ENCODE measurements at places on chromosomes 3 and 15.

- DNase-seq = no peak
These were observed 12.6 kb downstream of the CD86 start for GRCh38 chr3:122067588-122068240.

GRCh38 chr15:43237842-43238470 lies 17.1 kb upstream of the EPB42 start:
- no peak for DNase-seq

GRCh38 chr3:157327018-157327417 lies 109.6 kb upstream of the PTX3 start:
- DNase-seq = no peak

GRCh38 chr3:158908187-158908734 lies 106.4 kb downstream of the MFSD1 start:
- DNase-seq = no peak

- no peak for DNase-seq
These were observed 7.0 kb downstream of the PAK6 start for GRCh38 chr15:40245666-40246450.

- no peak for DNase-seq
These were observed 34.2 kb upstream of the B3GNT5 start for GRCh38 chr3:183218826-183219225.

- no peak for DNase-seq
These were observed 401.8 kb downstream of the SHQ1 start for GRCh38 chr3:72446218-72447058.

- DNase-seq = no peak
These were observed 117.7 kb upstream of the FOXB1 start for GRCh38 chr15:59886441-59886840.

GRCh38 chr3:16109929-16110328 lies 64.6 kb upstream of the GALNT15 start:
- DNase-seq = no peak

GRCh38 chr3:146152834-146153233 lies 8.2 kb downstream of the PLOD2 start:
- no peak for DNase-seq

- no peak for DNase-seq
These were observed 29.7 kb downstream of the DNASE1L3 start for GRCh38 chr3:58180940-58181587.

- no peak for DNase-seq
These were observed 57.5 kb upstream of the TMCO5A start for GRCh38 chr15:37876900-37877299.

- DNase-seq = no peak
These were observed 135.6 kb downstream of the ADAMTS9 start for GRCh38 chr3:64552160-64552559.

- no peak for DNase-seq
These were observed 51.6 kb upstream of the ARL6 start for GRCh38 chr3:97712919-97713318.

GRCh38 chr3:150251187-150252062 lies 156.7 kb upstream of the TSC22D2 start:
- DNase-seq = no peak

DNA sequence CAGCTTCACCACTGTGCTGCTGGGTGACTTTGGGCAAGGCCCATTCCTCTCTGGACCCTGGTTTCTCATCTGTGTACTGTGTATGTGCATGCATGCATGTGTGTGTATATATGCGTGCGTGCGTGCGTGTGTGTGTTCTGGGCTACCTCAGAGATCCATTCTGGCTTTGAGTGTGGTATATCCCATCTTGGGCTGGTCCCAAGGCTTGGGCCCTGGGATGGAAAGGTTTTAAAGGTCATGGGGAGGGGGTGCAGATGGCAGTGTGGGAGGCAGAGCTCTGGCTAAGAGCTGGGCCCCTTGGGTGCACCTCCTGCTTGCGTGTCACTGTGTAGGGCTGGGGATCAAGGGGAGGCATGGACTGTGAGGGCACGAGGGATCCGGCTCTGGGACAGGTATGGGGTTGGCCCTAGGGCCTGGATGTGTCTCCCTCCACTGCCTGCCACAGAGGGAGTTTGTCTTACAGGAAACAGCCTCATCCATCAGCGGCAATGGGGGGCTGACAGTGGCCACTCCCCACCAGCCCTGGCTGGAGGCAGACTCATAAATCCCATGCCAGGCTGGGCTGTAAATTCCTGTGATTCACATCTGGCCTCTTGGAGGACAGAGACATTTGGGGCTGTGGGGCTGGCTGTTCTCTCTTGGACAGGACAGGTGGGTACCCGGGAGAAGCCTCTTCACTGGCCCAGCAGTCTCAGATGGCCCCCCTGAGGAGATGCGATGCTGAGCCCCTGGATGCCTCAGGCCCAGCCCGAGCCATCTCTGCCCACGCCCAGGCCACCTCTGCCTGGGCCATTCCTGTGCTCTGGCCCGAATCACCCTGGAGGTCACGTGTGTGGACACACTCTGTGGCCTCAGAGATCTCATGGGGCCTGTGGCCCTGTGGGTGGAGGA lies 21.4 kb upstream of the CSPG4 start:
- no peak for DNase-seq

DNA sequence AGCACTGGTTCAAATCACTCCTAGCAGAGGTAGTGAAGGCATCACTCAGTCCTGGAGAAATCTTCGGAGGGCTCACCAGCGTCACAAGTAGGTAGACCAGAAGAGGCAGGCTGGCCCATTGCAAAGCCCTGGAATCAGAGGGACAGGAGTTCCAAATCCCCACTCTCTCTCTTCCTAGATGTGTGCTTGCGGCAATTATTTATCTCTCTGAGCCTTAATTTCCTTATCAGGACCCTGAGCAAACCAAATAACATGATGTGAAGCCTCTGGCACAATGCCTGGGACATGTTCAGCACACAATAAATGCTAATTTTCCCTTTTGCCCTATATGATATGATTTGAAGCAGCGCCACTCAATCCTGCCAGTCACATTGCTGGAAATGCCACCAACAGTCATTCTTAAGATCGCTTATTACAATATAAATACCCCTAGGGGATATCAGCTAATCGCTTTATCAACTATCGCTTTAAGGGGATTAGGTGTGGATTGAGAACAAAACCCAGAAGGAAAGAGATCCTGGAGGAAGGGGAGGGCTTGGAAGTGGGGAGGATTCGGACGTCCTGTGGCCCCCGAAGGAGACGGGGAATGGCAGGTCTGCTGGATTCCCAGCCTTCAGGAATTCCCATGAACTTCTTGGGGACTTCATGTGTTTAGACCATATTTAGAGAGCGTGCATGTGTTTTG lies 59.5 kb upstream of the TSEN2 start:
- DNase-seq = no peak

- no peak for DNase-seq
These were observed 303.1 kb upstream of the CTDSPL start for GRCh38 chr3:37558580-37558979.

- no peak for DNase-seq
These were observed 170.8 kb downstream of the ALCAM start for GRCh38 chr3:105537371-105538080.

- DNase-seq = peak; percentile 83
These were observed 159.1 kb downstream of the P3H2 start for GRCh38 chr3:189961522-189962161.

GRCh38 chr15:69554279-69554961 lies 101.8 kb downstream of the RPLP1 start:
- DNase-seq = no peak

GRCh38 chr3:85678713-85679112 lies 719.9 kb downstream of the CADM2 start:
- DNase-seq = no peak

- DNase-seq = no peak
These were observed 1.1 kb downstream of the CLCN2 start for GRCh38 chr3:184360070-184360928.

DNA sequence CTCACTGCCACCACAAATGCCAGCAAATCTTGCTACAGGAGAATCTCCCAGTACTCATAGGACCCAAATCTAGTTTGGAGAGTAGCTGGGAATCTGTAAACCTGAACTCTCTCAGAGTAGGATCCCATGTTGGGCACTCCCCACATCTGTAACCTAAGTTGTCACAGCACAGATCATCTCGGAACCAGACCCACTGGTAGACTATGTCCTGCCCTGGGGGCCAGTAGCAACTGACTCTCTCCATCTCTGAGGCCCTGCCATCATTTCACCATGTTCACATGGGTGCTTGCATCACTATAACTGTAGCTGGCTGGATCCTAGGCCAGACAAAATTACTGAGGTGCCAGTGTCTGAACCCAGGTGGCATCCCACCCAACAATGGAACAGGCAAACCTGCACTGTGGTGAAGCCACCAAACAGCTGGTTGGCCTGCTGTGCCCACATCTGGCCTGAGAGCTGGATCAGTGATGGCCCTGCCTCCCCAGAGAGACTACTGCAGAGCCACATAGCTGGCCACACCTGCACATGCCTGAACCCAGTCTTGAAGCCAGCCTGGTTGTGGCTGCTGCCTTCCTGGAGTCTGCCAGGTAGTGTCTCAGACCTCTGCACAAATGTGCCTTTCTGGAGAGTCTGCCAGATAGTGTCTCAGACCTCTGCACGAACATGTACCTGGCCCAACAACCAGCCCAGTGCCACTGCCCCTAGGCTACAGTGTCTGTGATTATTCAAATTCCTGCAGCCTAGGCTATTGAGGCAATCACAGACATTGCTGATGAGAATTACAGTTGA lies 82.0 kb downstream of the ISL2 start:
- no peak for DNase-seq

- DNase-seq = no peak
These were observed 150.2 kb upstream of the MLF1 start for GRCh38 chr3:158420654-158421396.

- DNase-seq = no peak
These were observed 10.8 kb upstream of the FANCD2 start for GRCh38 chr3:10015461-10015904.

GRCh38 chr3:24222165-24222805 lies 272.4 kb downstream of the THRB start:
- DNase-seq = no peak

GRCh38 chr3:135558906-135559305 lies 406.6 kb upstream of the PPP2R3A start:
- DNase-seq = no peak

DNA sequence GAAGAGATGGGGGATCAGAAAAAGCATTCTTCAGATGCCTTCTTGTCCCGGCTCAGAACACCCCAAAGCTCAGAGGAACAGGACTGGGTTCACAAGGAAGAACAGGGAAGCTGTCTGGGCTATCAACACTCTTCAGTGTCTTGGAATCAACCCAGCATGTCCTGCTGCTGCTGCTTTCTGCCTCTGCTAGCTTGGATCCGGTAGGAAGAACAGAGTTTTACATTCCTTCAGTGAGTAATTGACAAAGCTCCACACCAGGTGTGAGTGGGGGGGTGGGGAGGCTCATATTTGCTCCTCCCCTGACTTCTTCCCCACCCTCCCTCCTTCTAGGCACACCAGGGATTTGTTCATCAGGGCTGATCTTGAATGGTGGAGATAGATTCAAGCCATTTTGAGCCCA lies 13.1 kb upstream of the ETV5 start:
- DNase-seq = no peak

DNA sequence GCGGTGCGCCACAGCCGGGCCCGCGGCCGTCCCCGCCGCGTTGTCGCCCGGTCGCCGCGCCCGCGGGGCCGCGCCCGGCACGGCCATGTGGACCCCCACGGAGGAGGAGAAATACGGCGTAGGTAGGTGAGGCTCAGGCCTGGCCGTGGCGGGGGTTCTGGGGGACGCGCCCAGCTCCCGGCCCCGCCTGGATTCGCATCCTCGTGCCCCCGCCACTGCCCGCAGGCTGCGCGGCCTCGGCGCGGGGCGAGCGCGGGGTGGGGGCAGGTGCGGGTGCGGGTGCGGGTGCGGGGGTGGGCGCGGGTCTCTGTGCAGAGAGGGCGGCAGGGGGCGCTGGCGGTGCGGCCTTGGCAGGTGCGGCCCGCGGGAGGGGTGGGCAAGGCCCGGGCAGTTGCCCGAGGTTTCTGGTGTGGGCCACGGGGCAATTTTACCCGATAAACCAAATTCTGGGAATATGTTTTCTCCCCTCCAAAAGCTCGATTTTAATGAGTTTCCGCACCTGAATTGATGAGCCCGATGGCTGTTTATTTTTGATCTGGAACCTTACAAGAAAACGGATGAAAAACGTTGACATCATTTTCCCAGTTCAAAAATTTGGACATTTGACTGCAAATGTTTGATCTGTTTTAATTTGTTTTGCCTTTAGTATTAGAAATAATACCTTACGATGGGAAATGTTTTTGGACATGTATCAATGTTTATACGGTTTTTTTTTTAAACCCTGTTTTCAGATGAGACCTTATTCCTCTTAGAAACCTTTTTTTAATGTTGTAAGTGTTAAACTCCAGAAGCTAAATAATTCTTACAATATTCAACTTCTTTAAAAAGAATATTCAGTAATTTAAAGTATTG lies 678 bp downstream of the DOCK3 start:
- DNase-seq = peak; percentile 79

DNA sequence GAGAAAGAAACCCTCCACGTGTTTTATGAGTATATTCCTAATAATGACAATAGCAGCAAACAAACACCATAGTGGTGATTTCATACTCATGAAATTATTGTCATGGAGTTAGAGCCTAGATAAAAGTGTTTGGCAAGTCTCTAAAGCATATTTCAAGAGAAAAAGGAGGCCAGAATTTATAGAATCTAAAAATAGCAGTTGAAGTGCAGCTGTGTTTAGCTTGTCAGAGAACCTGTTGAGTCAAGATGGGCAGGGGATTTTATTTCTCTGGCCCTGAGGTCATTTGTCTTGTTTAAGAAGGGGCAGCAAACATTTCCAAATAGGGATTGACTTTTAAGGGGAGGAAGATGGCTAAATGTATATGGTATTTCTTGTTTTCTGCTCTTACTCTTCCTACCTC lies 279.6 kb upstream of the CTDSPL start:
- DNase-seq = no peak

GRCh38 chr15:101852356-101852755 lies 40.4 kb downstream of the OR4F15 start:
- no peak for DNase-seq

- DNase-seq = no peak
These were observed 65.2 kb downstream of the TBL1XR1 start for GRCh38 chr3:177131927-177132636.

GRCh38 chr3:122343654-122344053 lies 18.6 kb downstream of the CSTA start:
- no peak for DNase-seq

GRCh38 chr3:5488771-5489170 lies 301.3 kb downstream of the EDEM1 start:
- no peak for DNase-seq

GRCh38 chr3:168034152-168034928 lies 61.4 kb downstream of the GOLIM4 start:
- no peak for DNase-seq

GRCh38 chr3:107045791-107046190 lies 331.4 kb upstream of the CCDC54 start:
- no peak for DNase-seq

GRCh38 chr3:112739252-112739965 lies 98.5 kb upstream of the CCDC80 start:
- DNase-seq = no peak

GRCh38 chr3:157046520-157046919 lies 113.4 kb downstream of the CCNL1 start:
- DNase-seq = no peak

GRCh38 chr3:53116956-53117355 lies 13.3 kb downstream of the RFT1 start:
- DNase-seq = no peak
